ENCODE measurements at places on chromosomes 5 and 9.

DNA sequence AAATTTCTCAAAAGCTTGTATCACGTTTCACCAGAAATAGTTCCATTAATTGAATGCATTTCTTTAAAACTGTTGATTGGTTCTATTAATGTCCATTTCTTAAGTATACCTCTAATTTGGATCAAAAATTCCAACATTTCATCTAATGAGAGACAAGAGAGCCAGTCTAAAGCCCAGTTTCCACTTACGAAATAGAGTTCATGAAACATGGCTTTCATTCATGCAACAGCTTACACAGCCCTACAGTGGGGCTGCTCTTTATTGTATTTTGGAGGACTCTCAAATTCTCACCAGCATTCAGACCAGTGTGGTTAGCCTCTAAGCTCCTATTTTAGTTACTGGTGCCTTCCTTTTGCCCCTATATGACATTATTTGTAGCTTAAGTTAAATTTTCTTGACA, 566.9 kb upstream of the RGMB start:
- no peak for DNase-seq

DNA sequence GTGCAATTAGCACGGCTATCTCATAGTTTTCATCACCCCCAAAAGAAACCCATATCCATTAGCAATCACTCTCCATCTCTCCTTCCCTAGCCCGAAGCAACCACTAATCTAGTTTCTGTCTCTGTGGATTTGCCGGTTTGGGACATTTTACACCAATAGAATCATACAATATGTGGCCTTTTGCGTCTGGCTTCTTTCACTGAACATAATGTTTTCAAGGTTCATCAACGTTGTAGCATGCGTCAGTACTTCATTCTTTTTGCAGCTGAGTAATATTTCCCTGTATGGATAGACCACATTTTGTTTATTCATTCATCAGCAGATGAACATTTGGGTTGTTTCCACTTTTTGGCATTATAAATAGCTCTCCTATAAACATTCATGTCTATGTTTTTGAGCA, 75.4 kb upstream of the TBC1D2 start:
- no peak for DNase-seq

- peak; percentile 37 for DNase-seq
Measured at GRCh38 chr5:132746954-132747615, at the start of gene CCNI2. Gene CCNI2, plus strand, starts transcription at chr5:132747426. Its CDS starts 70 bp downstream, at chr5:132747496.

DNA sequence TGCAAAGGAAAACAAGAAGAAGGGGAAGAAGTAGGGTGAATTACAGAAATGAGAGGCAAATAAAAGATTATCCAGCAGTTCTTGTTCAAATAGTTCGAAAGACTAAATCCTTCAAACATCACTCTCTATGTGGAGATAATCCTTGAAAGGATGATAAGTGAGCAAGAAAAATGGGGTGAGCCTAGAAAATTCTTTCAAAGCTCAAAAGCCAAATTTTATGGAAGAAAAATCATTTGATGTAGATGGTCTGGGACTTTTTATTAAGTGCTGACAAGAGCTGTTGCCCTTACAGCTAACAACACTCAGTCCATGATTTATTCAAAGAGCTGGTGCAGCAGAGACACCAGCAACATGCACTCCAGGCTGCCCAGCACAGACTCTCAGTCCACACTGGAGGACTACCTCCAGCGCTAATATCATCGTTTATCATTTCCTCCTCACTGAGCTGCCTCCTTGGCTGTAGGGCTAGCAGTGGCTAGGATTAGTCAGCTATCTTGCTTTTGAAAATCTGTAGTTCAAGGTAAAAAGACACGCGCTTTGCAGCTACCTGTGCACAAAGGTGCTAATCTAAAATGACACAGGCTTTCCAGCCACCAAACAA, 264.8 kb upstream of the KIF2A start:
- DNase-seq: no peak

DNA sequence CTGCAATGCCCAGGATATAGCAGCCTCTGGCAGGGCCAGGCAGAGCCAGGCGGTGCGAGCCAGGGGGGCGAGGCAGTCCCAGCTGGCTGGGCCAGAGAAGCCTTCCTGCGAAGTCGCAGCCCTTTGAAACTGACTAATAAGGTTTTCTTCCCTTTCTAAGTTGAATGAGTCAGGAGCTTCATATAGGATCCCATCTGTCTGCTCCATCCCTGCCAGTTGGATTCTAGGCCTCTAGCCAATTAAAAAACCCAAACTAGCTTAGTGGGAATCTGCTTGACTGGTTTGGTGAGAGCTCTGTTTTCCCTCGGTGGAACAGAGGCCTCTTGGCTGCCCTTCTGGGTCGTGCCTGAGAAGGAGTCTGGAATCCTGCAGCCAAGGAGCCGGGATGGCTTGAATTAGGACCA, 70.1 kb upstream of the RAPGEF1 start:
- DNase-seq: no peak

- peak; percentile 55 for DNase-seq
Measured at GRCh38 chr9:2622461-2623287, 1.1 kb downstream of the VLDLR start.

DNA sequence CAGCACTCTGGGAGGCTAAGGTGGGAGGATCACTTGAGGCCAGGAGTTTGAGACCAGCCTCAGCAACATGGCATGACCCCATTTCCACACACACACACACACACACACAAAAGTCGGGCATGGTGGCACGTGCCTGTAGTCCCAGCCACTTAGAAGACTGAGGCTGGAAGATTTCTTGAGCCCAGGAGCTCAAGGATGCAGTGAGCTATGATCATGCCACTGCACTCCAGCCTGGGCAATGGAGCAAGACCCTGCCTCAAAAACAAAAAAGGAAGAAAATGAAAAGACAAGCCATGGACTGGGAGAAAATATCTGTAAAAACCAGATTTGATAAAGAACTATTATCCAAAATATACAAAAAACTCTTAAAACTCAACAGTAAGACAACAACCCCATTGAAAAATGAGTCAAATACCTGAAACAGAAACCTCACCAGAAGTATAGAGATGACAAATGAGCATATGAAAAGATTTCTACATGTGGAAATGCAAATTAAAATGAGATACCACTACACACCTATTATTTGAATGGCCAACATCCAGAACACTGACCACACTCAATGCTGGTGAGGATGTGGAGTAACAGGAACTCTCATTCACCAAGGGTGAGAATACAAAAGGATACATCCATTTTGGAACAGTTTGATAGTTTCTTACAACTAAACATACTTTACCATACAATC, 24.7 kb downstream of the DNAJA1 start:
- no peak for DNase-seq

- no peak for DNase-seq
Measured at GRCh38 chr5:59745415-59745863, 148.1 kb downstream of the PDE4D start.

- no peak for DNase-seq
Measured at GRCh38 chr5:121628783-121629182, 222.9 kb upstream of the FTMT start.

DNA sequence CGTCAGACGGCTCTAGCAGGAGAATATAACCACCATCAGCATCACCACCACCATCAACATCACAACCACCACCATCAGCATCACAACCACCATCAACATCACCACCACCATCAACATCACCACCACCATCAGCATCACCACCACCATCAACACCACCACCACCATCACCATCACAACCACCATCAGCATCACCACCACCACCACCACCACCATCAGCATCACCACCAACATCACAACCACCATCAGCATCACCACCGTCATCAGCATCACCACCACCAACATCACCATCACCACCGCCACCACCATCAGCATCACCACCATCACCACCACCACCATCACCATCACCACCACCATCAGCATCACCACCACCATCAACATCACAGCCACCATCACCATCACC, 210.7 kb downstream of the C9orf50 start:
- no peak for DNase-seq

- no peak for DNase-seq
Measured at GRCh38 chr9:91834740-91835139, 115.3 kb downstream of the ROR2 start.
